ENCODE measurements at places on chromosomes 1 and 21. TPM values are rescaled to one million over a fixed set of nuclear protein-coding genes. Genes with fewer than 3 reads are reported as not detected.

DNA sequence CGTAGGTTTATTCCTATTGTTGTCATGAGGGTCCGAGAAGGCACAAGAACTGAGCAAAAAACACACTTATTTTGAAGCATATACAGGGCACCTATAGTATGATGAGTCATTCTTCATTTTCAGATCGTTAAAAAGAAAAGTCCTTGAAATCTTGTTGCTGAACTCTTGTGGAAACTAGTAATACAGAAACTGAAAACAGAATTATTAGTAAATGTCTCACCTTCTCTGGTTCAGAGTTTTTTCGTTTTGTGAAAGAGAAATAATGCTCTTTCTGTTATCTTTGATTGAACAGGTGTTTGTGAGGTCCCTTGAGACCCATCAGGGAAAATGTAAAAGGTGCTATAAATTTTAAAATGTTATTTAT, 102.0 kb upstream of the COA6 start:
- no peak for ATAC-seq

DNA sequence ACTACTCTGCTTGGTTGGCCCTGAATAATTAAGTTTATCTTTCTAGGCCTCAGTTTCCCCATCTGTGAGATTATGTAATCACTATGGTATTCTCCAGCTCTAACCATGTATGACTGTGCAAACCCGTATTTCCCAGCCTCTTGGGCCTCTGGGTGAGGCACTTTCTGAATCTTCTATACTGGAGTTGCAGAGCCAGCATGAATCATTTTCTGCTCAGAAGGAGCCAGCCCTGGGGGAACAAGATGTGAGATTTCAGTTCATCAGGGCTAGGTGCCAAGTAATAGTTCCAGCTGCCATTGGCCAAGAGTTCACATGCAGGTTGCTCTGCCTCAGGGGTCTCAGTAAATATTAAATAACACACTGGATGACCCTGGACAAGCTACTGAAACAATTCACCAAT, 47.7 kb upstream of the USP24 start:
- no peak for ATAC-seq

The PERM1 gene
- 1.4 TPM for total RNA-seq

- ATAC-seq, result no peak
Measured at GRCh38 chr1:218604217-218604616, 259.1 kb downstream of the TGFB2 start.

The PEA15 gene
- 325 TPM for total RNA-seq

Measured in gastroesophageal sphincter (tissue), 4 donors.